ENCODE measurements at places on chromosomes 5 and 9.

DNA sequence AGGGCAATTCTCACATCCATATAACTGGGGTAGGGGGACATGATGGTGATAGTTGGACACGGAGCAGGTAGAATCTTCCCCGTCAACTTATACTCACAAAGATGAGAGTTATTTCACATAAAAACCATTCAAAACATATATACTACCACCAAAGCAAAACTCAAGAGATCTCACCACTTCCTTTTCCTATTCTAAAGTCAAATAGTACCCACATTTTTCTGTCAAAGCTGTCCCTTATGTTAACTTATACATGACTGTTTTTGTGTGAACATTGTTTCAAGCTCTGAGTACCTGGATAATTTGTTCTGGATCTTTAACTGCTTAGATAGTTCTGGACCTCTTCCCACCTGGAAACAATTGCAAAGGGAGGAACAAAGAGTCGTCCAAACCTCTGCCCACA lies 95.5 kb upstream of the MAN2A1 start:
- no peak for DNase-seq

- no peak for DNase-seq
These were observed 80.0 kb upstream of the TGFBR1 start for GRCh38 chr9:99024959-99025358.

DNA sequence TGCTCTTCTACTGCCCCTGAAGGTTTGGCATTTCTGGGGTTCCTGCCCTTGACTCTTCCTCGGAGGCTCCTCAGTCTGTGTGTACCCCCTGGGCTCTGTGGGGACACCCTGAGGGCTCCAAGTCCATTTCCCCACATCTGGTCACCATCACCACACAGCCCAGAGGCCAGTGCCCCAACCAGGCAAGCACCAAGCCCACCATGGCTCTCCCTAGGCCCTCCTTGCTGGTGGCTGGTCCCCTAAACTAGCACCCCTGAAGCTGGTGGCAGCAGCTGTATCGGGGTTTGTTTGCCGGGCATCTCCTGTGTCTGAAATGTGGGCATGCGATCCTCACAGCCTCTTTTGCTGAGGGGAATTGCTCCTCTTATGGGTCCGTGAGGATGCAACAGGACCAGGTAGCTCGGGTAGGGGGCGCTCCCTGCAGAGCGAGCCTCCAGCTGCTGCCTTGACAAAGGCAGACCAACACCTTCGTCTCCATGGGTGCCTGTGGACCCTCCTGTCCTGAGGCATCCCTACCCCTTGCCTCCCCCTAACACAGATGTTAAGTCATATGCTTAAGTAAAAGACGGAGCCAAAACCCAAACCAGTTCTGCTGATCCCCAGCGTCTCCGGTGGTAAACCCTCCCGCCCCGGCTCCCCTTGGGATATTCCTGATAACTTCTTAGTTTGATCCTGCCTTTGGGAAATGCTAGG lies 138.9 kb upstream of the IRX4 start:
- DNase-seq = no peak

- no peak for DNase-seq
These were observed 53.1 kb downstream of the NDUFS4 start for GRCh38 chr5:53613536-53613935.

DNA sequence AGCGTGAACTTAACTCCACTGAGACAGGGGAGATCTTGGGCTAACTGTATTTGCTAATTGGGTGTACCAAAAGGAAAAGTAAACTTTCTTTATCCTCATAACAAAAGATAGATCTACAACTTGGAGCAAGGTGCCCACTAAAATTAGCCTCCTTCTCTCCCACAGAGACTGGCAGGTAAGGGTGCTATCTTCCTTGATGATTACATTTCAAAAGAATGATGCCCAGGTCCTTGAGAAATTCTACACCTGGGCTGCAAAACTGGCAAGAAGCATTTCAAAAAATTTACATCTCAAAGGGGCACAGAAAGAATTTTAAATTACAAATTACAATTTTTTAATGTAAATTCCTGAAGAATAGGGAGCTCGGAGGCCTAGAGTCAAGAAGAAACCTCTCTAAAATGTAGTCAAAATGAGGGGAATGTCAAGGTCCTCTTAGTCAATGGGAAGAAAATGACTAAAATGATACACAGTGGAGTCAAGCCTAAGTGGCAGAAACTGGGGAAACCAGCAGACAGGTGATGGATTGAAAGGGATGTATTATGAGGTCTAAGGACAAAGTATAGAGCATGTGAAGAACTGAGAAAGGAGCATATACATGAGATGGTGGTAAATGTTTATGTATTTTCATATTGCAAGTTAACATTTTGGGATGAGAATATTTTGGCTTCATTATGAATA lies 348.3 kb upstream of the TUSC1 start:
- no peak for DNase-seq

DNA sequence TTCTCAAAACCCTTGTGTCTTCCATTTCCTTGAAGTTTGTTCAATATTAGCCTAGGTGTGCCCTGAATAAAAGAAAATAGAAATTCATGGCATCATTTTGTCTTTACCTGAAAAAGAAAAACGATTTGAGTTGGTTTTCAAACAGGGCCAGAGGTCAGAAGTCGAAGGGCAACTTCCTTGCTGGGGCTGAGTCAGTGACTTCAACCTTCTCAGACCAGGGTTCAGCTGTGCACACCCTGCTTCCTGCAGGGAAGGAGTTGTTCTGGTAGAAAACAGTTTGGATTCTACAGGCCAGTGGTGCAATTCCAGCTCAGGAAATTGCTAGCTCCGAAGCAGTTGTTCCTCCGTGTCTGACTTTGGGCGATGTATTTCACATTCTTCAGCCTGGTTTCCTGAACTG lies 132.1 kb upstream of the SLC30A5 start:
- DNase-seq = no peak
